ENCODE measurements at places on chromosomes 12 and 14.

DNA sequence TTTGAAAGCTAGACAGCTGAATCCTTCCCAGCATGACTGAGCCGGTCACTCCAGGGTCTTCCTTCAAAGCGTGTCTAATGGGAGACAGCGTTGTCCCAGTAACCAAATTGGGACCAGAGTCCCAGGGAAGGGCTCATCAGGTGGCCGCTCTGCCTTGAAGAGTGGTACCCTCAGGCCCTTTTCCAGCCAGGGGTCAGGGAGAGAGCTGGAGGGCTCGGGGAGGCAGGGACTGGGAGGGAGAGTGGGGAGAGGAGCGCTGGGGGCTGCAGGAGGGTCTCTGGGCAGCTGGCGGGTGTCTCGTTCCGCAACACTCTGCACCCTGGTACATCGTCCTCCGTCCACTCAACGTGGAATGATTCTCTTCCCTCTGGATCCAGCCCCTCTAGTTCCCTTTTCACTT lies 1.6 kb upstream of the RTL1 start:
- DNase-seq, result no peak

- DNase-seq, result no peak
These were observed 34.4 kb upstream of the PMCH start for GRCh38 chr12:102232036-102232435.

GRCh38 chr12:122989225-122989839 lies 8.9 kb downstream of the ARL6IP4 start:
- no peak for DNase-seq

- peak; percentile 94 for DNase-seq
These were observed at the start of gene STRAP for GRCh38 chr12:15882118-15882971. Gene STRAP, plus strand, starts transcription at chr12:15882387. Its CDS starts 321 bp downstream, at chr12:15882708.

- no peak for DNase-seq
These were observed 143.5 kb downstream of the ST8SIA1 start for GRCh38 chr12:22190969-22191368.

GRCh38 chr12:89799316-89799715 lies 90.7 kb upstream of the ATP2B1 start:
- no peak for DNase-seq

GRCh38 chr12:13374793-13375192 lies 178.3 kb downstream of the EMP1 start:
- no peak for DNase-seq

GRCh38 chr14:41558490-41558889 lies 48.2 kb upstream of the LRFN5 start:
- no peak for DNase-seq

DNA sequence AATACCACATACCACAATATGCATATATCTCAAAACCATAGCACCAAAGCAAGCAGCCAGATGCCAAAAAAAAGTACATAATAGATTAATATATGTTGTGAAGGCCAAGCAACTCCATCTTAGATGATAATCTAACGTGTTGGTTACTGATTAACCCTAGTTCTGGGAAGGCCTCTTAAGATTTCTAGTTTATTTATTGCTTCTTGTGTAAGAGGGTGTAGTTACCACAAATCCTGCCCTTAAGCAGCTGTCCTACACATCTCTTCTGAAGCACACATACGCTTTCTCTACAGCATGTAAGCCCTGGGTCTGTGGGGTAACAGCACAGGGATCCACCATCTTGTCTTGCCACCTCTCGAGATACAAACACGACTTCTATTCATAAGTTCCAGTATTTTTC lies 236.8 kb upstream of the AVPR1A start:
- DNase-seq, result no peak

- peak; percentile 96 for DNase-seq
These were observed 5.5 kb downstream of the AQP5 start for GRCh38 chr12:49967042-49967776.

DNA sequence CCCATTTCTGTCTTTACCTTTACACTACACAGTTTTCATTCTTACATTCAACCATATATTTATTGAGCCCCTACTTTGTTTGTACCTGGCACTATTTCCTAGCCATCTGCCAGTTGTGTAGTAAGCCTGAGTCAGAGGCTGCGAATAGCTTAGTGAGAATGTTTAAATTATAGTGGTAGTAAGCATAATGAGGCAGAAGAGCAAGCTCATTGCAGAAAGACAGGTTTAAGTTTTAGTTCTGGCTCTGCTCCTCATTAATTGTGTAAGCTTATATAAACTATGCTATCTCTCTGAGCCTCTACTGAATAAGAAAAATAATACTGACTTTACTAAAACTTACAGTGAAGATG lies 123.5 kb downstream of the NAV3 start:
- DNase-seq, result no peak

- no peak for DNase-seq
These were observed 111.5 kb upstream of the BCL2L14 start for GRCh38 chr12:11959117-11959823.

GRCh38 chr14:91143862-91144261 lies 30.0 kb downstream of the DGLUCY start:
- DNase-seq, result no peak

GRCh38 chr12:116806845-116807440 lies 68.8 kb downstream of the RNFT2 start:
- DNase-seq, result no peak

- no peak for DNase-seq
These were observed 333.7 kb downstream of the PCNX1 start for GRCh38 chr14:71240866-71241520.

DNA sequence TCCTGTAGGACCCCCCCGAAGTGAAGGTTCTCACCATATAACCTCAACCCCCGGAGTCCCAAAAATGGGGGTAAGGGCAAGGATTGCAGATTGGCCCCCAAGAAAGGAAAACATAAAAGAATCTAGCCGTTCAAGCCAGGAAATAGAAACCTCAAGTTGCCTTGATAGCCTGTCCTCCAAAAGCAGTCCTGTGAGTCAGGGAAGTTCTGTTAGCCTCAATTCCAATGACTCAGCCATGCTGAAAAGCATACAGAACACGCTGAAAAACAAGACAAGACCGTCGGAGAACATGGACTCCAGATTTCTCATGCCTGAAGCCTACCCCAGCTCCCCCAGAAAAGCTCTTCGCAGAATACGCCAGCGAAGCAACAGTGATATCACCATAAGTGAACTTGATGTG lies 344.2 kb upstream of the RGS6 start:
- DNase-seq, result no peak

DNA sequence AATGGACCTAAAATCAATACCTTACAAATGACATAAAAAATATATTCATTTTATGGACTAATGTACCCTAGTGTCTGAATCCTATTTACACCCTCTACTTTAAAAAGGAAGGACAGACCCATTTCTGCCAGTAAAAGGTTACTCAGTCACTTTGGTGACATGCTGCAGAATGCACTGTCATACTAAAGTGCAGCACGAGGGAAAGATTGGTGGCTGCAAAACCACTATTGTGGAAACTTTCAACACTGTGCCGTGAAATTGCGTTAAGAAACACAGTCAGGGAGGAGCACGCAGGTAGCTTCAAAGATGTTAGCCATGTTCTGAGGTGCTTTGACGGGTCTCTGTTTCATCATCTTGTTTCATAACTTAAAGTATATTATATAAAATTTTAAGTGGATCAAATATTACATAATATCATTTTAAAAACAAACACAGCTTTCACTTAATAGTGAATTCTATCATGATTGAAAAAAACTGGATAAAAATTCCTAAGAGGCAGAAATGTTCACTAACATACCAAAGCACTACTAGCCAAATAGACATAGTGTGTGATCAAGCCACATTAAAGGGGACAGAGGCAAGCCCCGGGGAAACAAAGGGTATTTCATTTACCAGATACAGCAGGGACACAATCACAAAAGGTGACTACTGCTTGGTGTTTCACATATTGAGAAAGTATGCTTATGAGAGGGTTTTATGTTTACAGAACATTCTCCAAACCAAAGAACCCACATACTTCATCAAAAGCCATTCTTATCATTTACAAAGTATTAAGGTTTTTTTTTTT lies 330.8 kb upstream of the SOX5 start:
- no peak for DNase-seq

Measured in activated naive CD8-positive, alpha-beta T cell treated with anti-CD3 and anti-CD28 coated beads, Interleukin-2, amount 50 U/mL, for 24 hours (primary cell).